ENCODE measurements at places on chromosomes 12 and 14. TPM values are rescaled to one million over a fixed set of nuclear protein-coding genes. Genes with fewer than 3 reads are reported as not detected.

The STXBP6 gene
- total RNA-seq: 36.9 TPM

The KRT73 gene
- total RNA-seq: not detected

DNA sequence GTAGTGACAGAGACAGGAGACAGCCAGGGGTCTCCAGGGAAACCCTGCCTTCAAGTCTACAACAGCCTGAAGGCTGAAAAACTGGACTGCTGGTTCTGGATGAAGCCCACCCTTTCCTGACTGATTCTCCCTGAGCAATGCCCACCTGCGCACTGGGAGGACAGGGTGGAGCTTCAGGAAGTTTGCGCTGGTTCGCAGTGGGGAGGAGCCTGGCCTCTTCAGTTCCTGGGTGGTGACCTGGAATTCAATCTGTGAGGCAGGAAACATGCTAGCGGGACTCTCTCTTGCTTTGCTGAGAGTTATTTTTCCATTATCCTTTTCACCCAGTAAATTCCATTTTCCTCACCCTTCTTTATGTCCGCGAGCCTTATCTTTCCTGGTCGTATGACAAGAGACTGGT, 600.8 kb downstream of the TRHDE start:
- no peak overlapping the region for H3K4me3 ChIP-seq
- H3K27ac ChIP-seq: no peak overlapping the region
- no peaks in the 10 kb centered on the region for H3K4me1 ChIP-seq
- H3K36me3 ChIP-seq: no peaks in the 10 kb centered on the region
- no peaks in the 10 kb centered on the region for H3K27me3 ChIP-seq

DNA sequence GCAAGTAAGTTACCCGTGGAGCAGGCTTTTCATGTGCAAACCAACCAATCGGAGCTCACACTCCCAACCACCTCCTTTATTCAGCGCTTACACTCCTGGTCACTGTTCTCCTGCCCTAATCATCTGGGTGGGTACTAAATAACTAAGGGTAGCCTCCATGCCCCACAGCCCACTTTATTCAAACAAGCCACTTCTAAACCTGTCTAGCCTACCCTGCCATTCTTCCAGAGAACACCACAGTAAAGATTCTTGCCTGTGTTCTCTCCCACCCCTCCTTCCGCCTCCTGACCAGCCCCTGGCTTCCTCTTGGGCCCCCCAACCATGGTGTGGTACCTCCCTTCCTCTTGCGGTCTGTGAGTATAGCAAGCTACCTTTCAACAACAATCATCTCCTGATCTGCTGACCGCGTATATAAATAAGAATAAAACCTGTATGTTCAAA, 581.9 kb downstream of the VRK1 start:
- no peak for DNase-seq
- peaks cover 20% of the 10 kb centered on the region for H3K27me3 ChIP-seq
- H3K4me3 ChIP-seq: no peak overlapping the region
- H3K27ac ChIP-seq: no peak overlapping the region
- no peaks in the 10 kb centered on the region for H3K36me3 ChIP-seq

The LRP1-AS gene
- total RNA-seq: not detected

- DNase-seq: no peak
- no peak overlapping the region for H3K27ac ChIP-seq
- H3K36me3 ChIP-seq: no peaks in the 10 kb centered on the region
- no peaks in the 10 kb centered on the region for H3K4me1 ChIP-seq
- H3K27me3 ChIP-seq: no peaks in the 10 kb centered on the region
- H3K4me3 ChIP-seq: no peak overlapping the region
These were observed 52.0 kb downstream of the KCNMB4 start for GRCh38 chr12:70418101-70418500.

GRCh38 chr14:82365471-82365870, 831.8 kb upstream of the SEL1L start:
- no peaks in the 10 kb centered on the region for H3K36me3 ChIP-seq
- no peaks in the 10 kb centered on the region for H3K27me3 ChIP-seq
- H3K27ac ChIP-seq: no peak overlapping the region
- no peak for DNase-seq

DNA sequence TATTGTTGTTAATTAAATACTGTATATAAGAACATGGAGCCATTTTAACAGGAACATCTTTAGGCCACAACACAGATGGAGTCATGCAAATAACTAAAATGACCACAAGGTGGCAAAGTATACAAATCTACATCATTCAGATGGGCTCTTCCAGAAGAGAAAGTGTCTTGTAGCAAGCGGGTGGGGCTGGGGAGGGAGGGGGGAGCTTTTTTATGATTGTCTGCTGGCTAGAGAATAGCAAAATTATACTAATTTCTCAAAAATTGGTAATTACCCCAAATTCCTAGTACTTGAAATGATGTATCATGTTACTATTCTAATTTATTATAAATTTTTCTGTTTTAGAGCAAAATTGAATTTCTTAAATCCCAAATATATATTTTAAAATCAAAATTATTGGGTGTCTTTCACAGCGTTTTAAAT, 378.7 kb downstream of the PRKD1 start:
- no peaks in the 10 kb centered on the region for H3K36me3 ChIP-seq
- no peaks in the 10 kb centered on the region for H3K27me3 ChIP-seq
- no peak overlapping the region for H3K4me3 ChIP-seq

The GPR68 gene
- total RNA-seq: 6.6 TPM

The CCDC38 gene
- total RNA-seq: not detected

DNA sequence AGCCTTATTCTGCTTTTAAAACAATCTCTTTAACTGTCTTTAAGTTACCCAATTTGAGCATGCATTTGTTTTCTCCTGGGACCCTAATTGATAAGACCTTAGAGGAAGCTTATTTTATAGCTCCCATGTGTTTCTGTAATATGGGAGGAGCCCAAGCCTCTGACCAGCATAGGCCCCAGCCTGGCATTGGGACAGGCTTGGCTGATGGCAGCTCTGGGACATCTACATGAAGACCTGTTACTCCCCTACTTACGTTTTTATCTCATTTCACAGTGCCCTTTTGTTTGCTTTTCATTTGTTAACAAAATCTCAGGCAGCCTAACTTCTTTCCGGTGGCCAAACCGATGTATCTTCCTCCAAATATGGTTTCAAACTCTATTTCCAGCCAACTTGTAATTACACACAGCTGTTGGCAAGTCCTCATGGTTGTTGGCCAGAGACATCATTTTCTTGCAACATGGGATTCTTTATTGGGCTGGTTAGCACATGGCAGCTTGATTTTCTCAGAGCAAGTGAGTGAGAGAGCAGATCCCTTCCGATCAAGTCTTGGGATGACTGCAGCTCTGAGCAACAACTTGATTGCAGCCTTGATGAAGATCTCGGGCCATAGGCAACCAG, 1117.5 kb downstream of the AACS start:
- no peak overlapping the region for H3K4me3 ChIP-seq
- H3K27ac ChIP-seq: no peak overlapping the region
- H3K27me3 ChIP-seq: no peaks in the 10 kb centered on the region
- H3K4me1 ChIP-seq: no peaks in the 10 kb centered on the region

DNA sequence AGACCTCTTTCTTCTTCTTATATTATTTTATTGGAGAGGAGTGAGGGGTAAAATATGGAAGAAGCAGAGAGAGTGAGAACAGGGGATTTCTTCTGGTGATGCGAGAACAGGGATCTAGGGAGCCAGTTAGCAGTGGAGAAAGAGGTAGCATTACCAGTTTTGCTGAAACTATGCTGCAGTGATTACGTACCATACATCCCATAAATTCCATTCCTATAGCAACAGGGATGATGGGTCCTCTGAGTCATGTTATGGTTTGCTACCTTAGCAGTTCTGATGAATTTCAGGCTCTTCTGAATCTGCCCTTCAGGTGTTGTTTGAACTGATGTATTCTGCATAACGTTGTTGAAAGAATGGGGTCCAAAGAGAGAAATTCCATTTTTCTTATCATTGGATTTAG, 625.4 kb upstream of the LRFN5 start:
- no peak overlapping the region for H3K4me3 ChIP-seq
- no peak for DNase-seq
- H3K27me3 ChIP-seq: no peaks in the 10 kb centered on the region
- no peak overlapping the region for H3K27ac ChIP-seq
- no peaks in the 10 kb centered on the region for H3K4me1 ChIP-seq
- no peaks in the 10 kb centered on the region for H3K36me3 ChIP-seq

DNA sequence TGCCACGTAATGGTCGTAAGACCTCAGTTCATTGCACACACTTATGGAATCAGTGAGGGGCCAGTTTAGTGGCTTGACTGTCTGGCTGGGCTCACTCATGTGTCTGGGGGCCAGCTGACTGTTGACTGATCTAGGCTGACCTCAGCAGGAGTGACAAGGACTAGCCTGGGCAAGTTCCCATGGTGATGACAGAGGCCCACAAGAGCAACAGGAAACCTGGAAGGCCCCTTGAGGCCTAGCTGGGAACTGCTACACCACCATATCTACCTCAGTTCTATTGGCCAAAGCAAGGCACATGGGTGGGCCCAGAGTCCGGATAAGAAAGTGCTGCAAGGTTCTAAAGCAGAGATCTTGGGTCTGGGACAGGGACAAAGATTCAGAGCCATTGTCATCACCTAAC, 21.3 kb upstream of the RFLNA start:
- H3K27me3 ChIP-seq: peaks cover 12% of the 10 kb centered on the region
- H3K36me3 ChIP-seq: no peaks in the 10 kb centered on the region

DNA sequence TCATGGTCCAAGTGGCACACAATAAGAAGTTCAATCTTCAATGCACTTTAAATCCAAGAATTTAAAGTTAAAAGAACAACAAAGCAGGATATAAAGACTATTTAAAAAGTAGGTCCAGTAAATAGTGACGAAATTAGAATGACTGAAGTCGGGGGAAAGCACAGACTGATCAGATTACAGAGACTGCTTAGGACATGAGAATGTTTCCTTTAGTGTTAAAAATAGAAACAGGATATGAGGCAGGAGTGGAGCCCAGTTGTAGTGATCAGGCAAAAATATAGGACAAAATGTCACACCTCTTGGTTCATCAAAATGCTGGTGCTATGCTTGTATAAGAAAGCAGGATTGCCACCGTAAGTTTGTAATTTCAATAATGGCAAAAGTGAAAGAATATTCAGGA, 52.2 kb upstream of the CD163 start:
- DNase-seq: no peak
- no peak overlapping the region for H3K27ac ChIP-seq
- no peaks in the 10 kb centered on the region for H3K36me3 ChIP-seq
- no peaks in the 10 kb centered on the region for H3K4me1 ChIP-seq
- no peaks in the 10 kb centered on the region for H3K27me3 ChIP-seq

Measured in esophagus muscularis mucosa (tissue), 4 donors.